Activated T-cell treated with anti-CD3 and anti-CD28 coated beads, Interleukin-2, amount 50 U/mL, for 24 hours (primary cell): ENCODE measurements at places on chromosomes 7 and 10.

DNA sequence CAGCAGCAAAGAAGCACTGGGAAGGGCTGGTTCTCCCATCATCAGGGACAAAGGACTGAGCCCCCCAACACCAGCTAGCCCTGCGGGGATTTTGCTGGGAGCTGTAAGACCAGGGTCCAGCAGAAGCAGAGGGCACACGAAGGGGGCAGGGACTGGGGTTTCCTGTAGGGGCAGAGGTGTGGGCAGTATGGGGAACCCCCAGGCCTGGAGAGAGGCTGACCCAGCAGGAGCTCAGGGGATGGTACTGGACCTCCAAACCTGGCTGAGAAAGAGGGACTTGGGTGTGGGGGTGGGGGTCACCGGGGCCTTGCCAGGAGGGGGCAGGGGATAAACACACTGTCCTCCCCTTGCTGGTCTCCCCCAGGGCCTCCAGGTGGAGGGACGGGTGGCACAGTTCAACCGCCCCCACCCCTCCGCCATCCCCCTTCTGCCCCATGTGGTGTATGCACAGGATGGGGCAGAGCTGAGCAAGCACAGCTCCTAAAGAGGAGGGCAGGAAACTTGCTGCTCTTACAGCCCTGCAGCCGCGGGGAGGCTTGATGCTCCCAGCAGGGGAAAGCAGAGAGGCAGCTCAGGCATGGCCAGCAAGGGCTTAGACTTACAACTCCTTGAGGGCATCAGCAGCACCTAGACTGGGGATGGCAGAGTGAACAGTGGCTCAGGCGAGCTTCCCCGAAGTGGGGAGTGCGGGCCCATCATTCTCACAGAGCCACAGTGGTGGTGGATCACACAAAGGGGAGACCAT lies 12.4 kb upstream of the RET start:
- H3K4me3 ChIP-seq, result no peak overlapping the region
- H3K4me1 ChIP-seq, result no peaks in the 10 kb centered on the region
- H3K36me3 ChIP-seq, result no peaks in the 10 kb centered on the region
- no peak overlapping the region for H3K27ac ChIP-seq
- no peak for DNase-seq

DNA sequence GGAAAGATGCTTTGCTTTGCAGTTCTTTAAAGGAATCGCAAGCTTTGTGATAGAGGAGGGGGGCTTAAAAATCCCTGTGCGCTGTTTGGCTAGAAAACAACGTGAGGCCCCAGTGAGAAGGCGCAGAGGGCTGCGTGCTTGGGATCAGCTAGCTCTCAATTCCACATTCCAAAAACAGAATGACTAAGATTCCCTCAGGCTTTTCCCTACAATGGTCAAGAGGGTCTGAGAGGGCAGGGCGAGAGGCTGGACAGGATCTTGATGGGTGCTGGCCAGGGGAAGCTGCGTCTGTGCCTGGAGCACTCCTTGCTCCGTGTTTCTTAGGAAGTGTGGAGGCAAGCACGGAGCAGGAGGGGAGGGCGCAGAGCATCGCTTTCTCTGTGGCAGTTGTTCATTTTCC lies 72.1 kb upstream of the INHBA start:
- DNase-seq, result no peak
- H3K4me3 ChIP-seq, result no peak overlapping the region
- peaks cover 6% of the 10 kb centered on the region for H3K27me3 ChIP-seq
- no peaks in the 10 kb centered on the region for H3K4me1 ChIP-seq
- H3K27ac ChIP-seq, result no peak overlapping the region

- H3K36me3 ChIP-seq, result no peaks in the 10 kb centered on the region
- no peak overlapping the region for H3K27ac ChIP-seq
- H3K4me1 ChIP-seq, result no peaks in the 10 kb centered on the region
- no peak for DNase-seq
These were observed 26.7 kb upstream of the SYPL1 start for GRCh38 chr7:106138776-106139175.

- no peak overlapping the region for H3K4me3 ChIP-seq
- no peaks in the 10 kb centered on the region for H3K4me1 ChIP-seq
- no peak for DNase-seq
These were observed 222.1 kb downstream of the ARL4A start for GRCh38 chr7:12909483-12909882.

DNA sequence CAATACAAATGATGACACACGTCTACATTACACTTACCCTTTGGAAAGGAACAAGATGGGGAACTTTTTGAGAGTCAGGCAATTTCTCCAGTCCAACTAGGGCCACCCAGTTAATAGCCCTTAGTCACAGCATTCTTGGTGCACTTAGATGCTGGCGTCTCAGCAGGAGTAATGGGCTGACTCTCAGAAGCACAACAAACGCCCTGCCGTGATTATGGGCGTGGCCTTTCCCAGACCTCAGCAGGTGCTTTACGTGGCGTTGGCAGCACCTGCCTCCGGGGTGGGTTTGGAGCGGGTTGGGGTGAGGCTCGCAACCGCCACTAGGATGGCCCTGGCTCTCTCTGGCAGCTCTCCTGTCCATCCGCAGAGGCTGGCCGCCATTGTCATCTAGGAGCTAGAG lies 147.6 kb upstream of the SHH start:
- no peak overlapping the region for H3K4me3 ChIP-seq
- no peaks in the 10 kb centered on the region for H3K36me3 ChIP-seq
- H3K27me3 ChIP-seq, result peaks cover 16% of the 10 kb centered on the region
- no peak overlapping the region for H3K27ac ChIP-seq
- H3K4me1 ChIP-seq, result peaks cover 30% of the 10 kb centered on the region

- H3K4me1 ChIP-seq, result peaks cover 13% of the 10 kb centered on the region
- no peak for DNase-seq
- H3K4me3 ChIP-seq, result no peak overlapping the region
- no peaks in the 10 kb centered on the region for H3K27me3 ChIP-seq
- peak overlapping the region; percentile 71 for H3K27ac ChIP-seq
- H3K36me3 ChIP-seq, result peaks cover 83% of the 10 kb centered on the region
These were observed 88.5 kb upstream of the GNA12 start for GRCh38 chr7:2932402-2933251.

DNA sequence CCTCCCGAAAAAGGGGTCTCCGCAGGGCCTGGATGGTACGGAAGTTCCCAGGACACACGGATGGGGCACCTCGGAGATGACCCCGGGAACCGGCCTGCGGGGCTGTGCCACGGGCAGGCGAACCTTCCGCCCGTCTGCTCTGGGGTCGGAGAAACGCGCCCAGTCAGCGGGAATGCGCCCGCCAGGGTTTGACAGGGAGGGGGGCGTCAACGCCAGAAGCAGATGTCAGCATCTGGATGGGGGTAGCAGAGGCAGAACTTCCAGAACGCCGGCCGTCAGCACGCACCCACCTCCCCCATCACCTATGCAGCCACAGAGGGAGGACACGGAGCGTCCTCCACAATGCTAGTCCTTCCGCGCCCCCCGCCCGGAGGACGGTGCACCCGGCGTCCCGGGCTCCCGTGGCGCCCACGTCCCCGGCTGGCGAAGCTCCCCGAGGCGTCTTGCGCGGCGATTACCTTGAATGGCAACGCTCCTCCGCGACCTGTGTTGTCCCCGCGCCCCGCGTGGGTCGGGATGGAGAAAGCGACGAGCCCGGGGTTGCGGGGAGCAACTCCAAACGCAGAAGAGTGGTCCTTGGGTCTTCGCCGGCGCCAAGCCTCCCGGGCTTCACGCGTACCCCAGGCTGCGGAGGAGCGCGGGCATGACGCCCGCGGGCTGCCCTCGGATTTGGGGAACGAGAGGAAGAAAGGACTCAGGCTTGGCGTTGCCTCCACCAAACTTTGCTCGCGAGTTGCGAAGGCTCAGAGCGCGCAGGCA lies 561 bp downstream of the FGFR2 start:
- DNase-seq, result no peak
- no peak overlapping the region for H3K27ac ChIP-seq
- peaks cover 69% of the 10 kb centered on the region for H3K27me3 ChIP-seq
- H3K4me1 ChIP-seq, result peaks cover 7% of the 10 kb centered on the region

- H3K4me3 ChIP-seq, result no peak overlapping the region
- no peaks in the 10 kb centered on the region for H3K27me3 ChIP-seq
- H3K27ac ChIP-seq, result no peak overlapping the region
- no peak for DNase-seq
- H3K4me1 ChIP-seq, result no peaks in the 10 kb centered on the region
These were observed 138.7 kb upstream of the SMIM30 start for GRCh38 chr7:113256883-113257531.
